GM12892 (cell line): ENCODE measurements at places on chromosomes 13 and 19.

DNA sequence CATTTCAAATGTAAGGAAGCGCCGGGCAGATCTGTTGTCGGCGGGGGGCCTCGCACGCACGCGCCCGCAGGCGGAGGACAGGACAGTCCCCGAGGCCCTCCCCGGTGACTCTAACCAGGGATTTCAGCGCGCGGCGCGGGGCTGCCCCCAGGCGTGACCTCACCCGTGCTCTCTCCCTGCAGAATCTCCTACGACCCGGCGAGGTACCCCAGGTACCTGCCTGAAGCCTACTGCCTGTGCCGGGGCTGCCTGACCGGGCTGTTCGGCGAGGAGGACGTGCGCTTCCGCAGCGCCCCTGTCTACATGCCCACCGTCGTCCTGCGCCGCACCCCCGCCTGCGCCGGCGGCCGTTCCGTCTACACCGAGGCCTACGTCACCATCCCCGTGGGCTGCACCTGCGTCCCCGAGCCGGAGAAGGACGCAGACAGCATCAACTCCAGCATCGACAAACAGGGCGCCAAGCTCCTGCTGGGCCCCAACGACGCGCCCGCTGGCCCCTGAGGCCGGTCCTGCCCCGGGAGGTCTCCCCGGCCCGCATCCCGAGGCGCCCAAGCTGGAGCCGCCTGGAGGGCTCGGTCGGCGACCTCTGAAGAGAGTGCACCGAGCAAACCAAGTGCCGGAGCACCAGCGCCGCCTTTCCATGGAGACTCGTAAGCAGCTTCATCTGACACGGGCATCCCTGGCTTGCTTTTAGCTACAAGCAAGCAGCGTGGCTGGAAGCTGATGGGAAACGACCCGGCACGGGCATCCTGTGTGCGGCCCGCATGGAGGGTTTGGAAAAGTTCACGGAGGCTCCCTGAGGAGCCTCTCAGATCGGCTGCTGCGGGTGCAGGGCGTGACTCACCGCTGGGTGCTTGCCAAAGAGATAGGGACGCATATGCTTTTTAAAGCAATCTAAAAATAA is 18.2 kb downstream of the IL17D start:
- DNase-seq, result no peak

GRCh38 chr13:44306371-44307192 is 67.0 kb upstream of the SERP2 start:
- no peak for DNase-seq

DNA sequence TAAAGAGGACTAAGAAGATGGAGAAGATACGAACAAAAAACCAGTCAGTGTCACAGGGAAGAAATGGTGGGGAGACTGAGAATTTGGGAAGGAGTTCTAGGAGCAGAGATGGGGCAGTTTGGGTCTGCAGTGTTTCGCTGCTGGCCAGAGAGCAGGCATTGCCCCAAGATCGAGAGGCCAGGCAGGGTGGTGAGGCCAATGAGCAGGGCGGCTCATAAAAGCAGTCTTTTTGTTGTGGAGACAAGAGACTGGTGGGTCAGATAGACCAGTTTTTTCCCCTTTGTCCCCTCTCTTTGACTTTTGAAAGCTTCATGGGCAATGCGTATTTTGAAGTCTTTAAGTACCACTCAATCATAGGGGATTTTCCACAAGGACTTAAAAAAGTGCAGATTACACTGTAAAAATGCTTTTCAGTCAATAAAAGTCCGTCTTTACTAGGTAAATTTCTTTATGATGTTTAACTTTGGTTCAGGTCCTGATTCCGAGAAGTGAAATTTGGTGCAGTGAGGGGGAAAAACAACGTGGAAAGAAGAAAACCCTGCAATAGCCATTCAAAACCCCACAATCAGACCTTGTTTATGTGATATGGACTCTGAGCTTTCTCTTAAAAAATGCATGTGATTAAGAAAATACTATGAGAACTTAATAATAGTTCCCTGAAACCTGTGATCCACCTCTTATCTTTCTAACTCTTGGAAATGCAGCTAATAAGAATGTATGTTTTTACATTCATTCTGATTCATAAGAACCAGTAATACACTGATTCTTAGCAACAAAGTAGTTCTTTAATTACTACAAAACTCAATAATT is 338.9 kb downstream of the KLF5 start:
- no peak for DNase-seq

DNA sequence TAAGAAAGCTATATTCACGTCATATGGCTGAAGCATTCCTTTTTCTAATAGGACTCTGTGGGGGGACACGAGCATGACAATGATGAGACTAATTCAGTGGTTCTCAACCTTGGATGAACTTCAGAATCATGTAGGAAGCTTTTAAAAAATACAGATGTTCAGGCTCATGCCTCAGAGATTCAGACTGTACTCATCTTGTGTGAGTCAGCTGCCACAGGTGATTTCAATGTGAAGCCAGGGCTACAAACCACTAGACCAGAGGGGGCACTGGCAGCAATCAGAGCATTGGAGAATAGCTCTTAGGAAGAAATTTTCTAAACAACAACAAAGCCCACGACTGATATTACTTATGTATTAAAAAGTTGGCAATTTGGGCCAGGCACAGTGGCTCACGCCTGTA is 91.7 kb downstream of the SERP2 start:
- no peak for DNase-seq

DNA sequence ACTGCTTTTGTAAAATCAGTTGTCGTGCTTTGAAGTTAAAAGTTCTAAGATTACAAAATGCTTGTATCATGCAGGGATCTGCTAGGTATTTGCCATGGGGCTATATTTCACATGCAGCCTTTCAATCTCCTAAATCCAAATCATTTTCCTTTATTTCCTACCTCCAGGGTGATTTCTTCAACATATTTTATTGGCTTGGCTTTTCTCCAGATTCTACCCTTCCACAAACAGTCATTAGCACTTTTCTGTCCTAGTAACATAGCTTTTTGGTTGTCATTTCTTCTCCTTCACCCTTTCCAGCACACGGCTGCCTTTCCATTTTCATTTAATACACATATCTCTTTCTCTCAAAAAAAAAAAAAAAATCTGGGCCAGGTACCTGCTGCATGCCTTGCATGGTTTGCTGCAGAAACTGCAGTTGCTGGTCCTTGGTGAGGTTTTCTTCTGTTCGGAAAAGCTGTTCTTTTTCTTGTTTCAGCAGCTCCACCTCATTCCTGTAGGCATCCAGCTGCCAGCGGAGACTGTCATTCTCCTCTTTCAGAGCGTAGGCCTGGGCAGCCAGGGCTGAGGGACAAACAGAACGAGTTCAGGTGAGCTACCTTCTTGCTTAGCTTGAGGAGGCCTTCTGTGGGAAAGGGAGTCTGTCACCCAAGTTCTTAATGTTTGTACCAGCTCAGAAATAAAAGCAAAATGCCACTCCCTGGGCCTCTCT is 274.7 kb downstream of the DNAJC15 start:
- no peak for DNase-seq

- DNase-seq, result no peak
These were observed 54.5 kb downstream of the TSSK6 start for GRCh38 chr19:19460761-19461265.

- DNase-seq, result no peak
These were observed 287.0 kb downstream of the DCT start for GRCh38 chr13:94192431-94192975.

DNA sequence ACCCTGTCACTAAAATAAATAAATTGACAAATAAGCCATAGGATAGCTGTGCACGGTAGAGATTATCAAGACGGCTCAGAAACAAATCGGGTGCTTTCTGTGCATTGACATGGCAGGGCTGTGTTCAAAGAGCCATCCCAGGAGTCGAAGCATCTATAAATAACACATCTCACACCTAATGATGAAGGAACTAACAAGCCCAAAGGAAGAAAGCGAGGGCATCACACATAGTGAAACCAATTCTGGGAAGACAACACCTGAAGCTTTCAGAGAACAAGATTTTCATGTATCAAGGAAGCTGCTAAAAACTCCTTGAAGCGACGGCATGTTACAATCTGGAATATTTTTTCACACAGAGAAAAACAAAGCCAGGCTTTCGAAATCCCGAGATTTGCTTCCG is 36.1 kb downstream of the KLF2 start:
- DNase-seq, result no peak
